ENCODE measurements at places on chromosomes 4 and X. TPM values are rescaled to one million over a fixed set of nuclear protein-coding genes. Genes with fewer than 3 reads are reported as not detected.
A peak's percentile ranks its signal among the peaks of the same experiment; 100 is the strongest.

DNA sequence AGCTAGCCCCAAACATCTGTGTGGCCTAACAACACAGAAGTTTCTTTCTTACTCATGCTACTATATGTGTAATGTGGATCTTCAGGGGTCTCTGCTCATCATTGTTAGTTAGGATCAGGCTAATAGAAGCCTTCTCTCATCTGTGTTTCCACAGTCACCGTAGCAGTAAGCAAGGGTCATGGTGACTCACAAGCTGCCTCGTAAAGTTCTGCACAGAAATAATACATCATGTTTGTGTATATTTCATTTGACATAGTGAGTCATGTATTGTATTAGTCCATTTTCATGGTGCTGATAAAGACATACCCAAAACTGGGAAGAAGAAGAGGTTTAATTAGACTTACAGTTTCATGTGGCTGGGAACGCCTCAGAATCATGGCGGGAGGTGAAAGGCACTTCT lies 38.7 kb downstream of the SLC4A4 start:
- no peak for DNase-seq
- H3K27me3 ChIP-seq, result no peaks in the 10 kb centered on the region
- H3K4me1 ChIP-seq, result no peaks in the 10 kb centered on the region
- no peak overlapping the region for H3K4me3 ChIP-seq
- H3K36me3 ChIP-seq, result no peaks in the 10 kb centered on the region

The C4orf50 gene
- 0.24 TPM for total RNA-seq

DNA sequence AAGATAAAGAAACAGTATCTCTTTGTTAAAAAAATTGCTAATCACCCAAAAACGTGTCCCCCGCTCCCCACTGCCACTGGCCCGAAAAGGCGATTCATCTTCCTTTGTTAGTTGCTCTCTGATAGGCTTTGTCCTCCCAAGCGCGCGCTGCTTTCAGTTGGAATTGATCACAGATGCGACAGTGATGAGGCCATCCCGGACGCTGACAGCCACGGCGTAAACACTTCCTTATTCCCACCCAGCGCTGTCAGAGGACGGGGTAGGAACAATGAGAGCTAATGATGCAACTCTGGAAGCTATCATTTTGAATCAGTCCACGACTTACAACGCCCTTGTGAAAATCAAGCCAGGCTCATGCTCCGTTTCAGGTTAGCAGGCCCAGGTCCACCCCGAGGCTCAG lies 21.4 kb downstream of the SOD3 start:
- no peaks in the 10 kb centered on the region for H3K4me1 ChIP-seq
- no peaks in the 10 kb centered on the region for H3K27me3 ChIP-seq
- no peak overlapping the region for H3K4me3 ChIP-seq

GRCh38 chr4:24775750-24776149 lies 19.6 kb upstream of the SOD3 start:
- no peaks in the 10 kb centered on the region for H3K4me1 ChIP-seq
- H3K36me3 ChIP-seq, result no peaks in the 10 kb centered on the region
- H3K27me3 ChIP-seq, result no peaks in the 10 kb centered on the region
- DNase-seq, result no peak
- H3K27ac ChIP-seq, result no peak overlapping the region
- no peak overlapping the region for H3K4me3 ChIP-seq

DNA sequence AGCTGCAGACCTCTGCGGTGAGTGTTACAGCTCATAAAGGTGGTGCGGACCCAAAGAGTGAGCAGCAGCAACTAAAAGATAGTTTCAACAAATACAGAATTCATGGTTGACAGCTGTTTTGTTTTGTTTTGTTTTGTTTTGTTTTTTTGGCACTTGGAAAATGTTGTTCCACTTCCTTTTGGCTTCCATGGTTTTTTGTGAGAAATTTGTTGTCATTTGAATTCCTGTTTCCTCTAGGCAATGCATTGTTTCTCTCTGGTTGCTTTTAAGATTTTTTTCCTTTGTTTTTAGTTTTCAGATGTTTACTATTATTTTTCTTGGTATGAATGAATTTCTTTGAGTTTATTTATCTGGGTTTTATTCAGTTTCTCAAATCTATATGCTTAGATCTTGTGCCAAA lies 229.4 kb downstream of the MID1IP1 start:
- no peaks in the 10 kb centered on the region for H3K36me3 ChIP-seq
- DNase-seq, result no peak
- no peaks in the 10 kb centered on the region for H3K27me3 ChIP-seq
- no peaks in the 10 kb centered on the region for H3K4me1 ChIP-seq
- H3K4me3 ChIP-seq, result no peak overlapping the region

DNA sequence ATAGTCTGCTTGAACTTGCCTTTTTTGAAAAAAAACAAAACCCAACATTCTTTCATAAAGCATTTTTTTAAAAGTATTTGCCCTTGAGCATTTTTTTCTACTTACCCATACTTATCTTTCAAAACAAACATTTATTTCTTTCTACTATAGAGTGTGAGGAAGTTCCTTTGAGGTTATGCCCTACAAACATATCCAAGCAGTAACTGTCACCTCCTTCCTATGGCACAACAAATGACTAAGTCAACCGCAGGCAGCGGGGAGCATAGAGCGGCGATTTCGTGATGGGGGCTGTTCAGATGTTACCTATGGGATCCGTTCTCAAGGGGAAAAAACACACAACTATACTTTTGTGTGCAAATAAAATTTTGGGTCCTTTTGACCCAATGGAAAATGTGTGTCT lies 19.4 kb downstream of the SPRY1 start:
- DNase-seq, result peak; percentile 45
- no peak overlapping the region for H3K27ac ChIP-seq
- H3K27me3 ChIP-seq, result no peaks in the 10 kb centered on the region
- no peak overlapping the region for H3K4me3 ChIP-seq
- no peaks in the 10 kb centered on the region for H3K4me1 ChIP-seq
- H3K36me3 ChIP-seq, result no peaks in the 10 kb centered on the region

- peaks cover 15% of the 10 kb centered on the region for H3K4me1 ChIP-seq
- DNase-seq, result no peak
- H3K27me3 ChIP-seq, result no peaks in the 10 kb centered on the region
- H3K4me3 ChIP-seq, result peak overlapping the region; percentile 68
Observed at GRCh38 chrX:154749856-154750255, 1.0 kb downstream of the GAB3 start.

DNA sequence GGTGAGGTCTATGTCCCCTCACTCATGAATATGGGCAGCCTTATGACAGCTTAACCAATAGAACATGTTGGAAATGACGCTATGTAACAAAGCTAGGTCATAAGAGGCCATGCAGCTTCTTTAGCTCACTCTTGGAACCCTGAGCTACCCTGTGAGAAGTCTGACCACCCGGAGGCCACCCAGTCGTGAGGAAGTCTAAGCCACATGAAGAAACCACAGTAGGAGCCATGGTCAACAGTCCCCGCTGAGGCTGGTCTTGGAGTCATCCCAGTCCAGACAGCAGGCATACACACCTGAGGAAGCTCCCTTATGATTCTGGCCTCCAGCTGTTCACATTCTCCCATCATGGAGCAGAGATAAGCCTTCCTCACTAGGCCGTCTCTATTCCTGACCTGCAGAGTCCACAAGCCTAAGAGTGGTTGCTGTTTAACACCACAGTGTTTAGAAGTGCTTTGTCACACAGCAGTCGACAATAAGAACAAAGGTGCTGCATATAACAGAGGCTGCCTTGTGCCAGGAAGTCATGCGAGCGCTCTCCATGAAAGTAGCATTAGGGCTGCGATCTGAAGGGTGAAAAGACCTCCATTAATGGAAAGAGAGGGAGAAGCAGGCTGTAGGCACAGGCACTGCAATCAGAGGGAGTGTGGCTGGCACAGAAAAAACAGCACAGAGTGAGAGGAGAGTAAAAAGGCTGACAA lies 38.2 kb downstream of the TSPAN5 start:
- H3K4me1 ChIP-seq, result no peaks in the 10 kb centered on the region
- no peaks in the 10 kb centered on the region for H3K36me3 ChIP-seq

DNA sequence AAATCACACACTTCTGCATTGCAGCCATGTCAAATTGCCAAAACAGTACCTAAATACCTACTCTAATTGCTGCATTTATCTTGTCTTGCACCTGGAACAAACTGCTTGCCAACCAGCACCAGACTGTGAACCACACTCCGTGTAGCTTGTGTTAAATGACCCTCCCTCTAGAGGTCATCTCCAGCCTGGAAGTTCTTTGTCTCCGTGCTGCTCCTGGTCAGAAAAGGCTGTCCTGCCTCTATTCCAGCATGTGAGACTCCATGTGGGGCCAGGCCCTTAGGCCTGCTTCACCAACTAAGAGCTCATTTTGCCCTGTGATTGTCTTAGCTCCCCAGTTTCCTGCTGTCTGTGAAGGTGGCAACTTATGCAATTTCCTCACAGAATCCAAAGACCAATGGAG lies 28.3 kb downstream of the CNGA2 start:
- H3K27ac ChIP-seq, result no peak overlapping the region
- no peaks in the 10 kb centered on the region for H3K27me3 ChIP-seq
- H3K36me3 ChIP-seq, result no peaks in the 10 kb centered on the region
- no peaks in the 10 kb centered on the region for H3K4me1 ChIP-seq

The MAGEB17 gene
- total RNA-seq, result not detected

The CT83 gene
- not detected for total RNA-seq

GRCh38 chr4:54588404-54588803 lies 69.4 kb upstream of the KIT start:
- no peak overlapping the region for H3K4me3 ChIP-seq
- H3K4me1 ChIP-seq, result no peaks in the 10 kb centered on the region
- no peak for DNase-seq
- no peaks in the 10 kb centered on the region for H3K36me3 ChIP-seq

DNA sequence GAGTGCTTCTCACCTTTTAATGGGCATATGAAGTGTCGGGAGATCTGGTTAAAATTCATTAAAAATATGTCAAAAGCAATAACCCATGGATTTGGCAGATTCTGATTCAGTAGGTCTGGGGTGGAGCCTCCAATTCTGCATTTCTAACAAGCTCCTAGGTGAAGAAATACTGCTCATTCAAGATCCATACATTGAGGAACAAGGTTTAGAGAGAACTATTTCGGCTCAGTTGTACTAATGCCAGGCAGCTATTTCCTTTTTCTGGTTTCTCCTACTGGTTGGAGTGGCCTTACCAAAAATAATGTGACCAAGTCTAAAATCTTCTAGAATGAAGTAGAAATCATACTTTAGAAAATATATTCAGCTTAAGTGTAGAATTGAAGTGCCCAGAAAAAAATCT lies 117.5 kb downstream of the TSPAN7 start:
- no peaks in the 10 kb centered on the region for H3K36me3 ChIP-seq
- DNase-seq, result no peak
- no peaks in the 10 kb centered on the region for H3K27me3 ChIP-seq
- no peak overlapping the region for H3K27ac ChIP-seq

The MTNR1A gene
- total RNA-seq, result not detected

DNA sequence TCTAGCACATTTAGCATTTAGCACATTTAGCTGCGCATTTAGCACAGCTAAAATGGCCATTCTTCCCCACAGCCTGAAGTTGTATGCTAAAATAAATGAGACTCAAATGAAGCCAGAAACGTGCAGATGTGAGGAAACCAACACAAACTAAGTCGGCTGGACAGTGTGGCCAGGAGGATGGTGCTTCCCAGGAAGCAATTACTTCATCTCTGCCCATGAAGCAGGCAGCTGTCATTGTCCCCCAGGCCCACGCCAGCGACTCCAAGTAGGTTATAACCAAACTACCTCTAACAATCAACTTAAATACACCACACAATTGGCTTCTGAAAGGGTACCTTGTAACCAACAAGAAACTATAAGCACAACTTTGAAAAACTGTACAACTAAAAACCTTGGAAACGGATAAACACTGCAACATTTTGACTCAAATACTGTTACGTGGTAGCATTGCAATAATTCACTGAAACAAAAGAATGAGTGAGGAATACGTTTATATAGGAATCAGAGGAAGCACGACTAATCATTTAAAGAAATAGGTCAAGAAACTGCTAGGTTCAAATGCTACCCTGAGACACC lies 39.2 kb downstream of the AFAP1 start:
- H3K4me1 ChIP-seq, result peaks cover 3% of the 10 kb centered on the region
- H3K4me3 ChIP-seq, result no peak overlapping the region
- DNase-seq, result no peak
- no peaks in the 10 kb centered on the region for H3K36me3 ChIP-seq

The MAGEA2 gene
- total RNA-seq, result not detected

The BEX5 gene
- total RNA-seq, result 2.0 TPM

DNA sequence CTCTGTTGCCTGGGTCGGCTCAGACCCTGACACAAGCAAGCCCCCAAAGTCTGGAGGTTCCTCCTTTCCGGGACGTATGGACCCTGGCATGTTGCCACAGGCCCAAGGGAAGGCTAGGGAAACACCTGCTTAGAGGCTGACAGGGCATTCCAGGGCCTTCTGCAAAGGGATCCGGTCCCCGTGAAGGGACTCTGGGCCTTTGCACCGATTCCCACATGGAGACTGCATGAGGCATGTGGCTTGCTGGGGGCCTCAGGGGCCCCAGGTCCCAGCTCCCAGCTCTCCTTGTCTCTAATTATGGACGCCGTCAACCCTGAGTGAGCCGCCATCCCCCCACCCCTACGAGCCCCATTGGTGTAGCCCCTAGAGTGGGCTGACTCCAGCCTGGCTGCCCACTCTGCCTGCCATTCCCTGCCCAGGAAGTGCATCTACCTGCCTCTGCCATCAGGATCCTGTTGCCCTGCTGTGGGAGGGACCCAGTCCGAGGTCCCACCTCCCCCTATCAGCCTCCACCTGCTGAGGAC lies 4.2 kb upstream of the RGS12 start:
- H3K4me1 ChIP-seq, result peaks cover 6% of the 10 kb centered on the region
- DNase-seq, result no peak
- peaks cover 7% of the 10 kb centered on the region for H3K27me3 ChIP-seq
- H3K36me3 ChIP-seq, result no peaks in the 10 kb centered on the region
- H3K4me3 ChIP-seq, result no peak overlapping the region

The FHIP1A gene
- total RNA-seq, result 0.09 TPM

The USP51 gene
- 0.89 TPM for total RNA-seq

The GAGE12E gene
- total RNA-seq, result not detected
